ENCODE measurements at places on chromosomes 11 and 22.

DNA sequence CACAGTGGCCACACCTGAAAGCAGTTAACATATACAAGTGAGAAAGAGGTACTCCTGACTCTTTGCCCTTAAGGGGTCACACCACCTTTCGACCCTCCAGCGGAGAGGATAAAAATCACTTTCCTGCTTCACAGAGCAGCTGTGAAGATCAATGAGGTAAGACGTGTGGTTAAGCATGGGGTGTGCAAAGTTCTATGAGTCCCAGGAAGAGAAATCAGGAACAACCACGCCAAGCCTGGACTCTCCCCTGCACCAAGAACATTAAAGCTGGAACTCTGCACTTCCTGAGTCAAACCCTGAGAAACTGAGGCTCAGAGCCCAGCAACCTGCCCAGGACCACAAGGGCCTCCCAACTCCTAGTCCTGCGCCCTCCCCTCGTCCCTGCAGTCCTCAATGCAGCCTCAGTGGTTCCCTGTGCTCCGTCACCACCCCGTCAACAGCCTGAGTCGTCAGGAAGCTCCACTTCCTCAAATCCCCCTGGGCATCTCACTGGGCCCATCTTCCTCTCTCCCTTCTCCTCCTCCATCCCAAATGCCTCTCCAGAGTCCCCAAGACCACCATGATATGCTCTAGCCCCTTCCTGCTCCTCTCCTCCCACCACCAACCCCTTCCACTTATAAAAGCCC is 17.7 kb downstream of the TNKS1BP1 start:
- DNase-seq = no peak

- DNase-seq = no peak
Measured at GRCh38 chr11:2484576-2485125, 39.8 kb downstream of the KCNQ1 start.

- no peak for DNase-seq
Measured at GRCh38 chr11:96139691-96140090, 203.3 kb downstream of the MAML2 start.

DNA sequence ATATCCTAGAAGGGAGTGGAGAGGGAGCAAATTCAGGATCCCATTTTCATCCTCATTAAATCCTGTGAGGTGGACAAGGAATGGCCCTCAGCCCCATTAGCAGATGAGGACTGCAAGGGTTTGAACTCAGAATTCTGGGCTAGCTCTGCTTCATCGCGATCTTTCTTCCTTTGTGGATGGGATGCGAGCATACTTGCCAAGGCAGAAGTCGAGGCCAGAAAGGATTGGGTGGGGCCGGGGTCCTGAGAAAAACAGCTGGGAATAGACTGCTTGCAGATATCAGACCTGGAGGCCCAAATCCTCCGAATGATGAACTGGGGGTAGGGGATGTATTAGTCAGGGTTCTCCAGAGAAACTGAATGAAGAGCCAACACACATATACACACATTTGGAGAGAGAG is 179.0 kb downstream of the CHST1 start:
- no peak for DNase-seq

DNA sequence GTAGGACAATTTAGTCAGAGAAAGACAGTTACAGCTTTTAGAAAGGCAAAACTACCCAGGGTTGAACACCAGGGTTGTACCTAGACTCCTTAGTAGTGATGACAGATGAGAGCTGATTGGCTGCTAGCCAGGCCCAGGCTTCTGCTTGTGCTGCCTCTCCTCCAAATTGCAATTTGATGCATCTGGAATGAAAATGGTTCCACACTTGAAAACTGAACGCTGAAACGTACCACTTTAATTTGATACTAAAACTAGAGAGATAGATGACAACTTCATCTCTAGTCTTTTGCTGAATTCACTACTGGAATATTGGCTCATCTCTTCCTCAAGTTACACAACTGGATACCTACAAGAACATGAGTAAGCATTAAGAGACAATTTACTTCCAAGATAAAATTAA is 19.2 kb upstream of the FNBP4 start:
- DNase-seq = no peak

GRCh38 chr22:48900327-48900597 is 927.4 kb downstream of the BRD1 start:
- DNase-seq = no peak
